Parietal lobe (tissue), 2 donors: ENCODE measurements at places on chromosomes 13 and 19. TPM values are rescaled to one million over a fixed set of nuclear protein-coding genes. Genes with fewer than 3 reads are reported as not detected.

The KIR2DL4 gene
- not detected for total RNA-seq

The FBN3 gene
- total RNA-seq = 75.1 TPM

The ELAVL3 gene
- total RNA-seq = 198 TPM

The ZNF850 gene
- total RNA-seq = 8.8 TPM

The ARHGAP45 gene
- 2.8 TPM for total RNA-seq

The LYPD5 gene
- total RNA-seq = 4.7 TPM

The PSG3 gene
- total RNA-seq = not detected

The ZNF284 gene
- total RNA-seq = 10.3 TPM

The ZNF253 gene
- total RNA-seq = 52.6 TPM

The ZNF816 gene
- 6.9 TPM for total RNA-seq

The PEG3 gene
- 63.5 TPM for total RNA-seq

The MTRF1 gene
- total RNA-seq = 21.6 TPM

The SHISA7 gene
- total RNA-seq = 8.5 TPM

The ACP7 gene
- total RNA-seq = not detected

The ADM5 gene
- total RNA-seq = 1.9 TPM

The DLL3 gene
- total RNA-seq = 23.2 TPM

The CYP2B6 gene
- not detected for total RNA-seq

The CFD gene
- 0.31 TPM for total RNA-seq

The ZNF729 gene
- total RNA-seq = not detected

The COL4A1 gene
- total RNA-seq = 86.7 TPM

The TMEM221 gene
- total RNA-seq = 0.63 TPM

The CXCL17 gene
- not detected for total RNA-seq

The ZNF99 gene
- 1.6 TPM for total RNA-seq

The ACTMAP gene
- 0.94 TPM for total RNA-seq

The TEKTIP1 gene
- total RNA-seq = not detected

The ZNF93 gene
- 33.2 TPM for total RNA-seq

The CGB2 gene
- not detected for total RNA-seq
